ENCODE measurements at places on chromosomes 4 and X. TPM values are rescaled to one million over a fixed set of nuclear protein-coding genes. Genes with fewer than 3 reads are reported as not detected.

- no peak for DNase-seq
Observed at GRCh38 chrX:40835526-40835925, 100.2 kb upstream of the MED14 start.

UNC5C gene
- total RNA-seq: 4.2 TPM

- DNase-seq: peak; percentile 77
Observed at GRCh38 chr4:742742-743311, 37.2 kb downstream of the PCGF3 start.

DNA sequence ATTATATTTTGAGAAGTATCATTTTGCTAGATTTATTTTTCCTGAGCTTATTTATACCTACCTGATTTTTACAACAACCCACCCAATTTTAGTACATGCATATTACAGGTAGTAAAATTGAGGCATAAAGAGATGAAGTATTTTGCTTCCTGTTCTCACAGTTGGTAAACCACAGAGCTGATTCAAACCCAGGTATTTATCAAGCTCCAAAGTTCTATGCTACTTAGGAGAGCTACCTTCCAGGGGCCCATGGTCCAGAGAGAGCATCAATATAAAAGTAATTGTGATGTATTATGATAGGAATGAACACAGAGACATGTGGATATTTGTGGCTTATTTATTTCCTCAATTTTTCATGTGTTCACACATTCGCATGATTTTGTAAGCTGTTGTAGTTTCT is 20.2 kb upstream of the GBA3 start:
- no peak for DNase-seq

DNA sequence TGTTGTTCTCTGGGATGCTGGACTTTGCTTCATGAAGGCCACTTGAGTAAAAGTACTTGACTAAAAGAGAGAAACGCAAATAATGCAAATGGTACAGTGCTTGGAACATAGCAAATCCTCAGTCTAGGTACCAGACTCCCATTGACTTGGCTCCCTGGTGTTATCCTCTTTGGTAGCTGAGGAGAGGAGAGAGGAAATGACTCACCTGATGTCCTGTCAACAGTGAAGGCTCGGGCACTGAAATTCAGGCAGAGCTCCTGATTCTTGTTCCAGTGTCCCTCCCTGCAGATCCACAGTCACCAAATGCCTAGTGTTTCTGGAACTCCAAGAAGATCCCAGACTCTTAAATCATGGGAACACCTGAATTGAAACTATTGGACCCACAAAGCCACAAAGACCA is 22.5 kb upstream of the TCEAL4 start:
- DNase-seq: no peak

- DNase-seq: peak; percentile 33
Observed at GRCh38 chr4:7910952-7911578, 28.6 kb downstream of the AFAP1 start.

TRIM75 gene
- not detected for total RNA-seq

- no peak for DNase-seq
Observed at GRCh38 chr4:188198982-188199792, 59.9 kb downstream of the TRIML1 start.

GRCh38 chrX:54208531-54208930 is 25.5 kb upstream of the FAM120C start:
- DNase-seq: no peak

DNA sequence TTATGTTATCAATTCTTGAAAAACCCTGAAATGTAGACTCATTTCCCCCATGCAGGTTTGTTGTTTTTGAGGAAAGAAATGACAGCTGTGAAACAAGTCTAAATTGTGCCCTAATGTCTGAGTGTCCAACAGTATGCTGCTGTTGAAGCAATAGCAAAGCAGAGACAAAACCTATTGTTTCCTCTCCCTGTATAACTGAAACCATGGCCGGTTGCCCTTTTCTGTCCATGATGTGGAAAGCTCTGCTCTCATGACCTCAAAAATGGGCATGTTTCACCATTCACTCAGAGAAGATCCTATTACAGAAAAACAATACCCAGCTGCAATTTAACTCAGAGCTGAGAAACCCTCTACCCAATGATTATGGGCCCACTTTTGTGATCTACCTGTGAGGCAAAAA is 312.6 kb upstream of the FTHL17 start:
- DNase-seq: no peak

DNA sequence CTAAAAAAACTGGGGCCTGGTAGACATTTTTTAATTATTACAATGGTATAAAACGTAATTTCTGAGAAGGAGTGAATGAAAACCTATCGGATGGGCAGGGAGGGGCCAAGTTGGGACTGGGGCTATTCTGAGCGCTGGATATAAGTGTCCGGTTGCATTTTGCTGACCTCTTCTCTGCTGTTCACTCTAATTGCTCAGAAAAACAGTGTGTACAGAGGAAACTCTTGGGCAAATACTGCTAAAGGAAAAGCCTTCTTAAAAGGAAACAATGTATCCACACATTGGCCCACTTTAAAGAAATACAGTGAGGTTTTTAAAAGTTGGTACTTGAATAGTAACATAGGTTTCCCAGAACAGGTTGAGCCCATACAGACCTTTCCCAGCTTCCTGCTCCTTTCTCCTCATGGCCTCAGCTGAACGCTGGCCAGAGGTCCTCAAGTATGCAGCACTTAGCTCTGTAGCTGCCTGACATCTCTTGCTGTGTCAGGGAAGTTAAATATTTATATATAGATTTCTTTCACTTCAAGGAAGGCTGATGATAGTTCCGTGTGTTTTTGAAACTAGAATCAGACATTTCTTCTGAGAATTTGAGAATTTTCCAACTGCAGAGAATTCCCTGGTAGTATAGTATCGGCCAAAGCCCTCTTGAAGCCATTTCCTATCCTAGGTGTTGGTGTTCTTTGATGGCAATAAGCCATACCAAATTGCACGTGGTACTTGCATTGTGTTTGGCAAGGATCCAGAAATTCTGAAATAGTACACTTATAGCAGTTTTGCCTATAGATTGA is 97.1 kb upstream of the SLC4A4 start:
- DNase-seq: no peak

ADH1C gene
- total RNA-seq: 140 TPM

BMX gene
- total RNA-seq: 1.4 TPM

CXCL11 gene
- total RNA-seq: not detected

DNA sequence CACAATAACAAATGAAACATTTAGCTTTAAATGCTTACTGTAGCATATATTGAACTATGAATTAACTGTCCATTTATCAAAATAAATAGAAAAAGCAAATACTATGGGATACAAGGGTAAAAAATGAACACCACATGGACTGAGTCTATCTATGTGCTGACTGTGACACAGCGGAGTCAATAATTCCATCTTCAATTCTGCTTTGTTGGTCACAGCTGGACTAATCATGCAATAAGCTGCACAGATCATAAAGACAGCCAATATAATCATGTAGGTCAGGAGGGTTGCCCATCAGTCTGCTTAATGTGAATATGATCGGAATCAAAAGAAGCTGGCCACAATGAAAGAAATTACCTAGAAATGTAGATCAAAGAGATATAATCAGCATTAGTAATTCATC is 95.7 kb upstream of the FAM47A start:
- DNase-seq: no peak

DNA sequence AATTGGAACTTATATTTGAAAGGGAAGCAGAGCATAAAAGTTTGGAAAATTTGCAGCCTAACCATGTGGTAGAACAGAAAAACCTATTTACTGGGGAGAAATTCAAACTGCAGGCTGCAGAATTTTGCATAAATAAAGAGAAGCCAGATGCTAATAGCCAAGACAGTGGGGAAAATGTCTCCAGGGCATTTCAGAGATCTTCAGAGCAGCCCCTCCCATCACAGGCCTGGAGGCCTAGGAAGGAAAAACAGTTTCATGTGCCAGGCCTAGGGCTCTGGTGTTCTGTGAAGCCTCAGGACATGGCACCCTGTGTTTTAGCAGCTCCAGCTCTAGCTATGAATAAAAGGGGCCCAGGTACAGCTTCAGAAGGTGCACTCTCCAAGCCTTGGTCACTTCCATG is 648.7 kb upstream of the FRG1 start:
- no peak for DNase-seq

DNA sequence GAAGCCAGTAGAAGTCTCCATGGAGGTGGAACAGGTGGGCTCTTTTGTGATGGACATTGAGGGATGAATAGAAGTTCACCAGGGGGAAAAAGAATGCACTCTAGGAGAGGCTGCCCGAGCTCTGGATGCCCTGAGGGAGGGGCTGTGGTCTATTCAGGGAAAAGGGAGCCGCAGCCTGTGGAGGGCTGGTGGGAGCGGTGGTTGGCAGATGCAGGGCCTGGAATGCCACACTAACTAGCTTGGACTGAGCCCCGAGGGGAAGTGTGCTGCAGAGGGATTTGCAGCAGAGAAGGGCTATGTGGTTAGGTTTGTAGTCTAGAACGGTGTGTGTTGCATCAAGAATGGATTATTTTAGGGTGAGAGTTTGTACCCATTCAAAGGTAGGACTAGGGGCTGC is 29.5 kb upstream of the PSAPL1 start:
- DNase-seq: no peak

FAM47E gene
- total RNA-seq: 4.8 TPM

CXCL10 gene
- 0.90 TPM for total RNA-seq

SHROOM2 gene
- total RNA-seq: 3.9 TPM

DNA sequence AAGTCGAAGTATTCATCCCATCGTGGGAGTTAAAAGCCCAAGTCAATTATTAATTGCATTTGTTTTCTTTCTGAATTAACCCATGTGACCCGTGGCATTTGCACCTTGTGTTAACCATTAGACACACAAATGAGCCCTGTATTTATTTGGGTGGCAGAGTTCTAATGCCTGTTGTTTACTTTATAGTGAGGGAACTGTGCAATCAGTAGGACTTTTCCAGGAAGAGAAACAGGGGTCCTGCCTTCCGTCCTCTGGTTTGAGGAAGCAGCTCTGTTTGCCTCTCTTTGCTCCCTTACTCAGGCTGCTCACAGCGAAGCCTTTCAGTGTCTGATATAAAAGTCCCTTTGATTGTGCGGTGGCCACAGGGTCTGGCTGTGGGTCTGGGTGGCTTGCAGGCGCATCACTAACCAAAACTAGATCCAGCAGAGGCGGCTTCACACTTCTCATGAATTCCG is 263.6 kb downstream of the PTTG2 start:
- no peak for DNase-seq

MID2 gene
- total RNA-seq: 6.3 TPM

DNA sequence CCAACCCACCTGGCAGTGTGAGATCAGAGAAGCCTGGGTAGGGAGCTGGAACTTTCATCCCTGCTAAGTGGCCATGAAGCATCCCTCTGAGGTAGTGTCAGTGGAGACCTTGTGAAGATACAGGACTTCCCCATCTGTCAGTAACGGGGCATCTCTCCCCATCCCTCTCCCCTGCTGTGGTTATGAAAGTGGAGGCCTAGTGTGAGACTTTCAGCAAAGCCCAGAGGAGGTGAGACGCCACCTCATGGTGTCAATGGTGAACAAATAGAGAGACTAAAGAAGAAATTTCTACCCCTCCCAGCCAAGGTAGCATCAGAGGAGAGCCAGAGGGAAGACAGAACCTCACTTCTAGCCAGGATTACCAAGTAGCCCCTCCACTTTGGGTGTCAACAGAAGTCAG is 150.2 kb downstream of the VEGFC start:
- DNase-seq: no peak

DNA sequence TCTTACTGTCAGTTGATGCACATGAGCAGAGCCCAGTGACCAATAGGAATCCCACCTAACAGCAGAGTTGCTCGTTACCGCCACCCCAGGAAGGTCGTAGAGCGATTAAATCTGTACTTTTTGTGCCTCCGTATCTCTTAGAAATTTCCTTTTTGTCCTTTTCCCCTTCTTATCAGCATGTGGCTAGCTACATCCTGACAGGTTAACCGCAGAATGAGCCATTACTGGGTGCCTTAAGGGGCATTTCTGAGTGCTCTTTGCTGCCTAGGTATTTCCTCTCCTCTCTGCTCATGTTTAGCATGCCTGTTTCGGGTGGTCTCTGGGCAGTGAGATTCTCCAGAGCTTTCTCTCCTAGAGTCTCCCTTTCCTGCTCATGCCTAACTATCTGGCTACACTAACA is 530.5 kb downstream of the FAM133A start:
- DNase-seq: no peak

MAGEE2 gene
- total RNA-seq: 0.10 TPM

DNA sequence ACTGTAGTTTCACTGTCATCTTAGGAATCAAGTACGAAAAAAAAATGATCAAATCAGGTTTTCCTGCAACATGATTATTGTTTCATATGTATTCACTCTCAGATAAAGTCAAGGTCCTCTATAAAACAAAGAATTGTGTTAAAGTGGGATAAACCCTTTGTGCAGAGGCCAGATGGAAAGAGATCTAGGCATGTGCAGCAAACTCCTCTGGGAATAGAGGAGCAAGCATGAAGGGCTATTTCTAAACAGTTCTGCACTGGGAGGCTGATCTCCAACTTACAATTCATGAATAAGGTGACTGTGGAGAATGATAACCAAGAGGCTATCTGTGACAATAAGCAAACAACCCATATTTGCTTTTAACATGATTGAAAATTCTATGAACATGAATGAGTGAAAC is 2.4 kb upstream of the WDFY3 start:
- no peak for DNase-seq

COL4A6 gene
- 1.1 TPM for total RNA-seq

GRCh38 chr4:124869961-124870495 is 157.5 kb upstream of the ANKRD50 start:
- DNase-seq: no peak

GRCh38 chr4:708631-708933 is 3.0 kb downstream of the PCGF3 start:
- DNase-seq: no peak

DNA sequence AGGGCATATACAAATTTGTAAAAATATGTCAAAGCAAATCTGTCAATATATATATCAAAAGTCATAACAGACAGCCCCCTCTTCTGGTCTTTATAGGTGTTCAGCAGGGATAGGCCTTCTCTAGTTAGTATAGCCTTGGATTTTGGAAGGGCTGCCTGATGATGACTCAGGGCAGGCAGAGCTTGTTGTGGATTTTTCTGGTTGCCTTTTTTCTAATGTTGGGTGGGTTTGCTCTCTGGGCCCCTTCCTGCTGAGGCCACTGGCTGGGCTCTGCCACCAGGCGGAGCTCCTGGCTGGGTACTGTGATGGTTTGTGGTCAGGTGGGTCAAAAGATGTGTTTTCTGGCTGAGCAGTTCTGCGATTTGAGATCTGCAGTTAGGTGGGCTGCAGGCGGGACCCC is 294.2 kb downstream of the GRIA2 start:
- no peak for DNase-seq

SLC26A1 gene
- 0.77 TPM for total RNA-seq

DNA sequence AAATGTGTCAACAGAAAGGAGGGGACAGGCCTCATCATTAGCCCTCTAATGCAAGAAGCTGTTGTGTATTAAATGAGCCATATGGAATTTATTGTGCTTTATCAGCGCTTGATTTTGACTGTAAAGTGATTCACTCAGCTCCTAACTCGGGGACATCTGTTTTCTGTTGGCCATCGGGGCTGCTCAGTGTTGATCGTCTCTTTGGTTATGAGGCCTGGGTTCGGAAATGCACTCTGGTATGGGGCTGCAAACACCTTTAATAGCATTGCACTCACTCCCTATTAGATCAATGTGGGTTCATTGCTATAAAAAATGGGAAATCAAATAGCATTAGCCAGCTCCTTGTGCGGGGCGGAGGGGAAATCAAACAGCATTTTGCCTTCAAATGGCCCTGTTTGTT is 6.4 kb downstream of the ARX start:
- DNase-seq: no peak

Measured in colonic mucosa (tissue), 4 donors.